Vagina (tissue), 2 donors: ENCODE measurements at places on chromosomes 6 and 20.

- DNase-seq = no peak
Observed at GRCh38 chr20:34861386-34862084, 11.1 kb downstream of the GGT7 start.

DNA sequence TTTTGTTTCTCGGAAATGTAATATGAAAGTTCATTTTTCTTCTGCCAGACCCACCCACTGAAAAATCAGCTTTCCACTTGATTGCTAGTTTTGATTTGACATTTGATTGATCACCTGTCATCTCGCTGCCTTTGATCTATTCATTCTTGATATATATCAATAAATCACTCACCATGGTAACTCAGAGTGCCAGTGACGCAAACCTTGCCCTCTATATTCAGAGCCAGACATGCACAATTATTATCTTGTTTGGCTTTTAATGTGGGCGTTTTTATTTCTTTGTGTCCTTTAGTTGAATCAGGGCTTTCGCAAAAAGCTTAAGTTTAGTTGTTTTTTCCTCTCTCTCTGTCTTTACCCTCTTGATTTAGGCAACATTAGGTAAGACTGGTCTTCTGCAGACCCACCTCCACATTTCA lies 2.0 kb downstream of the TSHZ2 start:
- no peak for DNase-seq

DNA sequence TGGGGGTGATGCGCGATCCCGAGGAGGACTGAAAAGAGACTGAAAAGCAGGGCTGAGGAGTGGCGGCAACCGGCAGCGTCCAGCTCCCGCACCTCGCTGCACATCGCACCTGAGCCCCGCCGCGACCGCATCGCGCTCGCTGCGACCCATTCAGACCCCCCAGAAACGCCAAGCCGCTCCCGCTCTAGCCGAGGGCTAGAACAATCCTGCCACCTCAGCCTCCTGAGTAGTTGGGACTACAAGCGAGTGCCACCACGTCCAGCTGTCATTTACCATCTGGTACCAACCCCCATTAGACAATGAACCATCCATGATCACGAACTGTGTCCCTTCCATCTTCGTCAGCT lies 33.2 kb downstream of the HLA-A start:
- no peak for DNase-seq

DNA sequence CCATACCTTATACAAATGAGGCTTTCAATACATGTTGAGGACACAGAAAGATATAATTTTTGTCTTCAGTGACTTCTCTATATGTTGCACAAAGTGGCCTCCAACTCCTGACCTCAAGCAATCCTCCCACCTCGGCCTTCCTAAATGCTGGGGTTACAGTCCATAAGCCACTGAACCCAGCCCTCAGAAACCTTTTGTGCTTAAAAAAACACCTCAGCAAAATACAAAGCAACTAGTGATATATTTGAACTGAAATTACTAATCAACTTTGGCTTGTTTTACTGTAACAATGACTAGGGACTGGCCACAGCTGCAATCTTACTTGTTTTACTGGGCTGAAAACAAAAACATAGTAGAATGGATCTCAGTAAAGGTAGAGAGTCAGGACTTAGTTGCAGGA lies 3.2 kb upstream of the ZNF184 start:
- DNase-seq = no peak

DNA sequence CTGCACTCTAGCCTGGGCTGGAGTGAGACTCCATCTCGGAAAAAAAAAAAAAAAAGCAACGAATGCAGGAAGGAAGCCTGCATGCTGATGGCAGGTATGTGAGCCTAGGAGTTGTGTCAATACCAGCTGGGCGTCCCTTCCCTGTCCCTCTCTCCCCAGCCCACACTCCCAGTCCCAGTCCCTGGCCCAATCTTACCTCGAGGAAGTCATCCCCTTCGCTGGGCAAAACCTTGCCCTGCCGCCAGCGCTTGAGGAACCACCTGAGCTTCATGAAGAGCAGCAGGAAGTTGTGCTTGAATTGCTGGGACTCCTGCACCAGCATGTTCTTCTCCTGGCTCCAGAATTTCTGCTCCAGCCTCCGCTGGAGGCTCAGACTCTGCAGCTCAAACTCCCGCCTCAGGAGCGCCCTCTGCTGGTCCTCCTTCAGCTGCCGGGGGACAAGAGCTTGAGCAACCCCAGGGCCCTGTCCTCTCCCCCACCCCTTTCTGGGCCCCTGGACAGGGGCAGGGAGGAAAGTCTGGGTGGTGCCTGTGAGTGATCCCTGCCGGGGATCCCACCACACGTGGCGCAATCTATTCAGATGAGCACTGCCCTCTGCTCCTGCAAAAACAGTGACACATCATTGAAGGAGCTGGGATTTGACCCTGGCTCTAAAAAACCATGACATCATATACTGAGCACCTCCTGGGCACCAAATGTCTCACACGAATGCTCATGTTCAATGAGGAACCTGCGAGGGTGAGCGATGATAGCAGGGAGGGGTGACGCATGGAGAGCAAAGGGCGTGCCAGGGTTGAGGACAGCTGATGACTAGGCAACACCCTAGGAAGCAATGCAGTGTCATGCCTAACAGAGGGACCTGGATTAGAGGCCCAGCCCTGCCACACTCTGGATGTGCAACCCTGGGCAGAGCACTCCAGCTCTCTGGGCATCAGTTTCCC lies 35.0 kb upstream of the DSN1 start:
- DNase-seq = no peak

DNA sequence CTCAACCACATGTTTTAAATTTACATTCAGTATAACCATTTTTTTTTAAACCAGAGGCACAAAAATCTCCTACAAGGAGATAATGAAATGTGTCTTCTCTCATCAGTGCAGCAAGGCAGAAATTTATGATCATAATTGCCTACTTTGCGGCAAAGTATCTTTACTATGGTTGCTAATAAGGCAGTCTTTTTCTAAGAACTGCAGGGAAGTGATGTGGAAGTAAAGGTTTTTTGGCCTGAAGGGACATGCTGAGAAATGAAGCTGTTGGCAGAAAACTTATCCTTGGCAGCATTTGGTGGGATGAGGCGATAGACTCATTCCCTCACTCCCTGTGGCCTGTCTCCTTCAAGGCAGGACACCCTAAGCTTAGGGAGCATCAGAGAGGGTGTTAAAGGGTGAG lies 48.7 kb downstream of the SCGN start:
- DNase-seq = no peak

GRCh38 chr6:139473231-139473701 lies 98.8 kb upstream of the CITED2 start:
- DNase-seq = no peak

- no peak for DNase-seq
Observed at GRCh38 chr6:112522587-112522986, 175.5 kb downstream of the RFPL4B start.

DNA sequence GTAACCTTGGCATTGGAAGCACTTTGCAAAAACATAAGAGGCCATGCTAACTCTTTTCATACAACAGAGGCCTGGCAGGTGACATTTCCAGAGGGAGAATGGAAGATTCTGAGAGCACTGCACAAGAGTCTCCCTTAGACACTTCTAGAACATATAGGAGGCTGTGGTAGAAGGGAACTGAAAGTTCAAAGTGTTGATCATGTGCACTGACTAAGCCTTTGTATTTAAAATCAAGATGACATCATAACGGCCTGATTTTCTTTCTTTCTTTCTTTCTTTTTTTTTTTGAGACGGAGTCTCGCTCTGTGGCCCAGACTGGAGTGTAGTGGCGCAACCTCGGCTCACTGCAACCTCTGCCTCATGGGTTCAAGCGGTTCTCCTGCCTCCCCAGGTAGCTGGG lies 26.8 kb upstream of the DNAAF9 start:
- no peak for DNase-seq

DNA sequence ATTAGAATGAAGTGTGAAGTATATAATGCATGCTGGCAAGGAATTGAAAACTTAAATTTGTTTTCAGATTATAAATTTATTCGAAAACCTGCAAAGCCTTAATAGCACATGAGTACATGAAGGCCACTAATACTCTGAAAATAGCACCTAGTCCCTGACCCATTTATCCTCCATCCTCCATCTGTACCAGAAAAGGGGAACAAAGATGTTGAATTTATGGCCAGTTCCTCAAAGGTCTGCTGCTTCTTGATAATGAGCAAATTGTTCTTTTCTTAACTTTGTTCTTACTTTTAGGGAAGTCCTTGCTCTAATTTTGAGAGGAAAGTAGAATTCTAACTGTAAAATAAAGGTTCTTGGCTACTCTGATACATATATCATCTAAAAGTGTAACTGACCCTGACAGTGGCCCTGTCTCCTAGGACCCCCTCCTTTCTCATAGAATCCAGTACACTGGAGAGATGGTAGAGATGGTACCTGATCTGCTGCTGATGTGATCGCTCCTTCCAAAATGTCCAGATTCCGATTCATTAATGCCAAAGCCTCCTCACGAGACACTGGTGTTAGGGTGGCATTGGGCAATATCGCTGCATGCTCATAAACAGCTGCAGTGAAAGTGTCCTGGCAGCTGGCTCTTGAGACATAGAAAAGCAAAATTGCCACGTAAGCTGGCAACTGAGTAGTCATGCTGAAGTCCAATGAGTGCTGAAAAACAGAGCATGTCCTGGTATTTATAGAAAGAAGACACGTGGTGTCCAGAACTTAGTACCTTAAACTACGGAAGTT lies at the start of gene VNN1:
VNN1 (minus strand) TSS at position 704 of the 783 bp plus-strand sequence; CDS start at position 684, 20 bp downstream.
- DNase-seq = no peak

DNA sequence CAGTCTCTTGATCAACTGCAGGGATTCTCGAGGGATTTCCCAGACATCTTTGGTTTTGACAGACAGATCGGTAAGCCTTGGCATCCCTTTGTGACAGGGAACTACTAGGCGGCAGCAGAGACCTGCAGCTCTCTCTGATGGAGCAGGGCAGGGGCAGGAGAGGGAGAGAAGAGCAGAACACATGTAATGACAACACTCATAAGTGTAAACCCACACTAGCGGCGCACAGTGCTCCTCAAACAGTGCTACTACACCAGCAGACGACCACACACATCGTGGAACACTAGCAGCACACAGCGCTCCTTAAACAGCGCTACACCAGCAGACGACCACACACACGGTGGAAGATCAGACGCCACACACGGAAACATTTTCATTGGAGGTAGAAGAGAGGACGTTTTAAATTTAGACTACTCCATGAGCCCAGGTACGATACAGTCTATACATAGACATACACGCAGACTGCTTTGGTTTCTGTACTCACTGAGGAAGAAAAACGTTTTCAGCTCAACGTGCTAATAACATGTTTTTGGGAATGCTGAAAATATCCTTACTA lies 94.5 kb upstream of the TRAF3IP2 start:
- DNase-seq = peak; percentile 77

- DNase-seq = no peak
Observed at GRCh38 chr6:114581293-114581692, 238.5 kb upstream of the HS3ST5 start.

DNA sequence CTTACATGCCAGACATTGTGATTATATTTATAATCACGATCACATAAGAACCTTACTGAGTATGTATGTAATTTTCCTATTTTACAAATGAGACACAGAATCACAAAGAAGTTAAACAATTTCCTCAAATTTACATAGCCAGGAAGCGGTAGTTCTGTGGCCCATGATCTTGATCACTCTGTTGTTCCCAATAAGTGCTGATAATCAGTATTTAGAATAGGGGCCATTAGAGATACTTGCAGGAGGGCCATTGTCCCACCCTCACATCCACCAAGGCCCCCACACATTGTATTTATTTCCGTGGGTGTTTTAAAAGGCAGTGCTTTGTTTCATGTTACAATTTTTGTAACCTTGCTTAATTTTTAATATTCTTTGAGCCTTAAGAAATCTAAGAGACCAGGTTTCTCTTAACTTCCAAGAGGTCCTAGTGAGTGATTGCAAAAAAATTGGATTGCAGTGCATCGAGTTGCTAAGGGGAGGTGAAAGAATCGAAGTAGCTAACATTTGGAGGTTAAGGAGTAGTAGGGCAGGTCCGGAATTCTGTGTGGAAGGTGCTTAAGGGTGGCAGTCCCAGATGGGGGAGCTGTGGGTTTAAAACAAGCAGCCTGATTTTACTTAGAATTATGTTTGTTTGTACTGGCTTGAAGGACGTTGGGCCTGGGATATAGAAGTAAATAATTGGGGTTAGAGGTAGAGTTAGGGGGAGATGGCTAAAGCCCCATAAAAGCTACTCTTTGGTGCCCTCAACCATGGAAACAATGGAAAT lies 339.4 kb downstream of the CDKAL1 start:
- no peak for DNase-seq

DNA sequence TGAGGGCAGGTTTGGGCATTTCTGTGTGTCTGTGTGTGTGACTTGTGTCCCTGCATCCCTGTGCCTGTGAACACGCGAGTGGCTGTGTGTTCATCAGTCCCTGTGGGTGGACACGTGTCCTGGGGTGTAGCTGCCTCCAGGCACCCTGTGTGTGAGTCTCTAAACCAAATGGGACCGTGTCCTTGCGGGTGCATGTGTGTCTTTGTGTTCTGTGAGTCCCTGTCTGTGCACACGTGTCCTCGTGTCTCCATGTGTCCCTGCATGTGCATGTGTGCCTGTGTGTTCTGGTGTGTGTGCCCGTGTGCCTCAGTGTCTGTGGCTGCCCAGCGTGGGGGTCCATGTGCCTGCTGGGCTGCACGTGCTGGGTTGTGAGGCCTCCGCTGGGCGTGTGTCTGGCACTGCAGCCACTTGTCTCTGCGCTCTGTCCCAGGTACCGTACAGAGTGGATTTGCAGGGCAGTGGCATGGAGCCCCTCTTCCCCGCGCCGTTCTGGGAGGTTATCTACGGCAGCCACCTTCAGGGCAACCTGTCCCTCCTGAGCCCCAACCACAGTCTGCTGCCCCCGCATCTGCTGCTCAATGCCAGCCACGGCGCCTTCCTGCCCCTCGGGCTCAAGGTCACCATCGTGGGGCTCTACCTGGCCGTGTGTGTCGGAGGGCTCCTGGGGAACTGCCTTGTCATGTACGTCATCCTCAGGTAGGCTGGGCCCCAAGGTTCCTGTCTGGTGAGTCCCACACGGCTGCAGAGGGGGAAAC lies 8.2 kb upstream of the LKAAEAR1 start:
- no peak for DNase-seq

DNA sequence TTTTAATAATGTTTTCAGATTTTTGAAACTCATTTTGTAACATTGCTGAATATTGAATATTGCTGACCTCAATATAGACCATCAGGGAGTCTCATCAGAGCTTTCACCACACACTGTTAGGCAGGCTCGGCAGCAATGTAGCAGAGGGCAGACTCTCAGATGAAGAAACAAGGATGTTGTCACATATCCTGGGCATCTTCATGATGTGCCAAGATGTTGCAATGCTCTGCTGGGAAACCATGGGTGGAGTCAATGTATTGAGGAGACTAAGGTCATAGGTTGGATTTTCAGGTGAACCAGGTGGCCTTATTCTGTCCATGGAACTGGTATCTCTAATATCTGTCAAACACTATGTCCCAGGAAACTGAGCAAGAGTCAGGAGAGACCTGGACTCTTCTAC lies 27.3 kb downstream of the NR2E1 start:
- DNase-seq = no peak
